NCI-H1436 (cell line): ENCODE measurements at places on chromosomes 7 and 10.
A peak's percentile ranks its signal among the peaks of the same experiment; 100 is the strongest.

DNA sequence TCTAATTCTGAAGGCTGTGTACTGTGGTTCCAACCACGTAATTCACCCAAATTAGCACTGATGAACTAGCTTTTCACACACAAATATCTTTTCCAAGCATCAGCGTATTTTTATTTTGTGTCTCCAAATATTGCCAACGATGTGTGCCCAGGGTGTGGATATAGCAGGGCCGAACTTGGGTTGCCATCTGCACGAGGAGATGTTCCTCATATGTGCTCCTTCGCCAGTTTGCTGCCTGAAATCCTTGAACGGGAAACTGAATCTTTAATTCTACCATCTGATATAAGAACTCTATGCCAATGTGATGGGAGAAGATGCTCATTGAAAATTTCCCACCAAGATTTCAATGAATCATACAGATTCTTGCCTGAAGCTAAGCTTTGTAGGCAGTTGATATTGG lies 121.5 kb upstream of the ZNF438 start:
- no peak for DNase-seq

GRCh38 chr7:34845666-34846361 lies 187.8 kb downstream of the NPSR1 start:
- no peak for DNase-seq

DNA sequence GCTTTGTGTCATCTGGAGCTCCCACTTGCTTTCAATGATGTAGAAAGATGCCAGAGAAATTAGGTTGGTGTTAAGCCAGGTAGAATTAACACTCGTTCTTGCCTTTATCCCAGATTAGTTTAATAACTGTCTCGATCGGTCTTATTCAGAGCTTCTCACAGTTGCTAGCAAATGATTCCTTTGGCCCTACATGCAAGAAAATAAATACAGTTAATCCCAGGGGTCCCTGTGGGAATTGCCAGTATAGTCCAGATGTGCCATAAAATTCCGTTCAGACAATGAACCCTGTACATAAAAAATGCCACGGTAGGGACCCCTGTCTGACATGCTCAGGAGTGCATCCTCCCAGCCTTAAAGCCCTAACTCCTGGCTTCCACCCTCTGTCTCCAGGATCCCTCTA lies 207.5 kb downstream of the ARHGAP12 start:
- no peak for DNase-seq

DNA sequence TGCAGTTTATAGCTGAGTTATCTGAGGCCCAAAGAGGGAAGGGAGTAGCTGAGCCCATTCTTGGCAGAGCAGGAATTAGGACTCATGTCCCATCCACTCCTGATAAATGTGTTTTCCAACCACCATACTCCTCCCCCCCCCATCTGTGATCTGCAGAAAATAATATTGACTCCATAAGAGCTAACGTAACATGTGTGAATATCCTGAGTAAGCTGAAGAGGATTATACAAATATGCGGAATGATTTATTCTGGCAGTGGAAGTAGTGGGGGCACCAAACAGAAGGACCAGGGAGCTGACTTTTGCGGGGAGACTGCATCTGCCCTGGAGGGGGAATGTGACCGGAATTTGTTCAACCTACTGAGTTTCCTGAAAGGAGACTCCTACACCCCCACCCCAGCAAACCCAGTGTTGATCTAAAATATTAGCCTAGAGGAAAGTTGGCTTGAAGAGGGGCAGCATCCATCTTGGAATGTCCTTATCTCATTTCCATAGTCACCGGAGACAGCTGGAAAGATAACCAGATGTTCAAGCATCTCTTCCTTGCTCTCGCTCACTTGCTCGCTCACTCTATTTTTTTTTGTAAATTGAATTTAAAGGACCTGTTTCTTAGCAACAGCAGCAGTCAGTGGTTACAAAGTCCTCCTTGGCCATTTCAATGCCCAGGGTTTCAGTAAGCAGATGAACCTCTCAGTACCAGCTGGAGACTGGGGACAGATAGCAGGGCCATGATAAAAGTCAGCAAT lies 114.7 kb downstream of the RPS24 start:
- DNase-seq: no peak

DNA sequence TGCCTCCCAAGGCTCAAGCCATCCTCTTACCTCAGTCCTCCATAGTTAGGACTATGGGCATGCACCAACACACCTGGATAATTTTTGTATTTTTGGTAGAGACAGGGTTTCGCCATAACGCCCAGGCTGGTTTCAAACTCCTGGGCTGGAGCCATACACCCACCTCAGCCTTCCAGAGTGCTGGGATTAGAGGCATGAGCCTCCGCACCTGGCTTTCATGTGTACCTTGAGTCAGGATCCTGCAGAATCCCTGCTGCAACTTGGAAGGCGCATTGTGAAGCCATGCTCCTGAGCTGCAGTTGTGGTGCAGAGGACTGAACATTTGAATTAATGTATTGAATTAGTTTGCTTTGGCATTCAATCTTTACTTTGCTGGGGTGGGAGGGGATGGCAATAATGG lies 29.4 kb upstream of the NMT2 start:
- no peak for DNase-seq

DNA sequence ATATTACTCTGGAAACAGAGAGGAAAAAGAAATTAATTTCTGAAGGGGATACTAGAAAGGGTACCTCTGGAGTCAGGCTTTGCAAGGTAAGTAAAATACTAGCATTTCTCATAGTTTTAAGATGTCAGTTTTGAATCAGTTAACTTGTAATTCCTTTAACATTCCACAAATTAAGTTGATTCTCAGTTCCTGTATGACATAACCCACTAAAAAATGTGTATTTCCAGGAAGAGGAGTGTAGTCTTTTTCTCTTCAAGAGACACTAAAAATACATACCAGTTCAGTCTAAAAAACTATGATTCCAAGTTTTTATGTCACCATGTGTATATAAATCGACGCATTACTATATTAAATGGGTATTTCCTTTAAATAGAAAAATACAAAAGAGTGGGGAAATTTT lies 113.2 kb downstream of the CDK6 start:
- no peak for DNase-seq

- DNase-seq: no peak
Observed at GRCh38 chr10:68989317-68989990, 851 bp downstream of the KIFBP start.

DNA sequence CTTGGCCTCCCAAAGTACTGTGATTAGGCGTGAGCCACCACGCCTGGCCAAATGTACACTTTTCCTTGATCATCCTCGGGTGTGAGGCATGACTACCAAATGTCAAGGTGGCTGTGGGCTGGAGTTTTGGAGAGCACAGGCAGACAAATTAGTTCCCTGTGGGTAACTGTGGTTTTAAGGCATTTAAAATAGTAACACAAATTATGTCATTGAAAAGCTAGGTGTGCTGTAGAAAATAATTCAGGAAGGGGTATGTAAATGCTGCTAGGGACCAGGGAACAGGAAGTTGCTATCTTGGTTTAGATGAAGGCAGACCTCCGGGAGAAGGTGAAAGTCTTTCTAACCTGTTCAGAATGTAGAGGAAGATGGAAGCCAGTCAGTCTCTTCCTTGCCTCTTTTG lies 9.9 kb downstream of the GLRX3 start:
- DNase-seq: no peak

DNA sequence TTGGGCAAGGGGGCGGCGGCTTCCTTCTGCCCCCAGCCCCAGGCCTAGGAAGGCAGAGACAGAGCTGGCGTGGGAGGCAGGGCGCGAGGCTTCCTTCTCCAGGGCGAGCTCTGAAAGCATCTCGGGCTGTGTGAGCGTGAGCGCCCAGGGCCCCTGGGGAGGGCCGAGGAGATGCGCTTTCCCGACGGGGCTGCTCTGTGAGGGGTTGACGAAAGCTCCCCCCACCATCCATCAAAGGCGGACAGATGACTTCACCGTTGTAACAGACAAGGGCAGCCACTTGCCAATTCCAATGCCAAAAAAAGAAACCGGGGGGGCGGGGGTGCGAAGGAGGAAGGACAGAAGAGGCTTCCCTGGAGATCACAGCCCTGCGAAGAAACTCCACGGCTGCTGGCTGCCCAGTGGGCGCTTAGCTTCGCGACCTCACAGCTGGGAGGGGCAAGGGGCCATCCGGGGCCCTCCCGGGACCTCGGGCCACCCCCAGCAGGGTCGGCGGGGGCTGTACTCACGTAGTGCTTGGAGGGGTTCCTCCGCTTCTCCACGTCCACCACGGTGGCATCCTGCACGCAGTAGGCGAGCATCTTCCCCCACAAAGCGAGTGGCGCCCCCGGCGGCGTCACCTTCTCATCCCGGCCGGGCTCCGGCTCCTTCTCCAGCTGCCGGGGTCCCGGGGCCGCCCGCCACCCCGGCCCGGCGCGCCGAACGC lies 537 bp downstream of the SH3PXD2A start:
- DNase-seq: no peak

- DNase-seq: no peak
Observed at GRCh38 chr10:30897048-30897447, 134.6 kb downstream of the ZNF438 start.

- no peak for DNase-seq
Observed at GRCh38 chr7:87512906-87513305, 37.4 kb upstream of the ABCB4 start.

- DNase-seq: peak; percentile 62
Observed at GRCh38 chr7:127189886-127190285, 62.9 kb downstream of the GRM8 start.

DNA sequence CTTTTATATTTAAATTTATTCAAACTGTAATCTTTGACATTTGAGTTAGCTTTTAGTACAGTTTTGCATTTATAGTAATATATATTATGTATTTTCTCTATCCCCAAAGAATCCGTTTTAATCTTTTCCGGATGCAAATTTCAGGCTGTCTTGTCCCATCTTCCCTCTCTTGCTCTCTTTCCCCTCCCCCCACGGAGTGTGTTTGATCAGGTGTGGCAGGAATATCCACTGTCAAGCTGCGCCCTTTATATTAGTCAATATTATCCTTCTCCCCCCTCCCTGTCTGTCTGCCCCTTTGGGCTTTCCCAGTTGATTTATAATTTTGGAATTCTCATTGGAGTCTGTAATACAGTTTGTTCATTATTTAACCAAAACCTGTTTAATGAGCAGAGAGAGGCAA lies 19.0 kb downstream of the GBF1 start:
- DNase-seq: no peak

DNA sequence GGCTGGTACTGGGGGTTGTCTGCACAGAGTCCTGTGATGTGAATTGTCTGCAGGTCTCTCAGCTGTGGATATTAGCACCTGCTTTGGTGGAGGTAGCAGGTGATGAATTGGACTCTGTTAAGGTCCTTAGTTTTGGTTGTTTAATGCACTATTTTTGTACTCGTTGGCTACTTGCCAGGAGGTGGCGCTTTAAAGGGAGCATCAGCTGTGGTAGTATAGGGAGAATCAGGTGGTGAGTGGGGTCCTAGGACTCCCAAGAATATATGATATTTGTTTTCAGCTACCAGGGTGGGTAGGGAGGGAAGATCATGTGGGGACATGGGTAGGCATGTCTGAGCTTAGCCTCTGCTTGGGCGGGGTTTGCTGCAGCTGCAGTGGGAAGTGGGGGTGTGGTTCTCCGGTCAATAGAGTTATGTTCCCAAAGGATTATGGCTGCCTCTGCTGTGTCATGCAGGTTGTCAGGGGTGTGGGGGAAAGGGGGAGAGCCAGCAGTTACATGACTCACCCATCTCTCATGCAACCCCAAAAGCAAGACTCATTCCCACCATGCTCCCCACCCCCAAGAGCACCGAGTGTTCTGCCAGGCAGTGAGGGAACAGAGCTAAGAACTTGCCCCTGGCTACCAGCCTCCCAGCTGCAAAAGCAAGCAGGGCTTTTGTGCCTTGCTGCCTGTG lies 53.7 kb upstream of the ZNF273 start:
- peak; percentile 25 for DNase-seq

GRCh38 chr10:28959850-28960501 lies 282.7 kb downstream of the BAMBI start:
- DNase-seq: no peak

- no peak for DNase-seq
Observed at GRCh38 chr10:71769279-71769823, 4.0 kb downstream of the VSIR start.

- no peak for DNase-seq
Observed at GRCh38 chr10:67250686-67251085, 324.9 kb downstream of the LRRTM3 start.

DNA sequence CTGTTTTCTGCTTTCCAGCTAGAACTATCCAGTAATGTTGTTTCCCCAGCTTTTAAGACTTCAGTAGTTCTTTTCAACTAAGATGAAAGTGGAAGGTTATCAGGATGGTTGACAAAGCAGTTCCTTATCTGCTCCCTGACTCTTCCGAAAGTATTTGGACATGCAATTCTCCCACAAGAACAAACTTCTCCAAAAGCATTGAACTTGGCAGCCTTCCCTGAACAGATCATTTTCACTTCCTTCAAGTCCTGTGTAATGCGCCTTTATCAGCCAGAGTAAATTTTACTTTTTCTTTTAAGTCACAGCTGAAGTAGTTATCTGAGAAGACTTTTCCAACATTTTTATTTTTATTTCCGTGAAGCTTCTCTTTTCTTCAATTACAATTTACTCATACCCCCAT lies 39.7 kb downstream of the CDC14C start:
- DNase-seq: no peak

DNA sequence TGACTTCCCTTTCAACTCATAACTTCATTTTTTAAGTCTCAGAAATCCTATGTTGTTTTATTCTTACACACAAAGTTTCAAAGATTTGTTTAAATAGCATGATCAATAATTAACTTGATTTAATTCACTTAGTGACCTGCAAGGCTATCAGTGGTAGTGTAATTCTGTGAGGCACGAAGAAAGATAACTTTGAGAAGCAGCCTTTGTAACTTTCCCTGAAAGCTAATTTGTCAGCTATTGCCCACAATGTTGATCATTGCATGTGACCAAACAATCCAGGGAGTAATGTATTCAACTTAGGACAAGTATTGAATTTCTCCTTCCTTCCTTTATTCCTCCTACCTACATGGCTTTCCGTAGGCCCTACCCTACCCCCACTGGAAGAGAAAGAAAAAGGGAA lies 111.0 kb downstream of the SEMA3D start:
- no peak for DNase-seq

GRCh38 chr7:30977896-30978564 lies 14.3 kb downstream of the GHRHR start:
- DNase-seq: no peak

DNA sequence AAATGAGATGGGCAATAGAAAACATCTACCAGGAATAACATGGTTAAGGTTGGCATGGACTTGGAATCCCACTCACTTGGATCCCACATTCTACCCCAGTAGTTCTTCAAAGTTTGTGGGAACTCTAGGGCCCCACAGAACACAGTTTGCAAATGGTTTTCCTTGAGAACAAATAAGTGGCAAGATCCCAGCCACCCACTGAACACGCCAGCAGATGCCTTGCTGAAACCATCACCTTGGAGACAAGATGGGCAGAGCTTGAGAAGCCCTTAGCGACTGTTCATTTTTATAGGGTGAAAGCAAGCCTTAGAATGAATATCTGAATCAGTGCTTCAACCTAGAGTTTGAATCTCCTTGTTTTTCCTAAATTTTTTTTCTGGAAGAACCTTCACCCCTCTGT lies 349.1 kb downstream of the RPS24 start:
- no peak for DNase-seq

- peak; percentile 91 for DNase-seq
Observed at GRCh38 chr7:4883372-4884144, at the start of gene RADIL. TSS of gene RADIL (minus strand) at chr7:4883716. CDS start at chr7:4878139, 5,577 bp downstream.

DNA sequence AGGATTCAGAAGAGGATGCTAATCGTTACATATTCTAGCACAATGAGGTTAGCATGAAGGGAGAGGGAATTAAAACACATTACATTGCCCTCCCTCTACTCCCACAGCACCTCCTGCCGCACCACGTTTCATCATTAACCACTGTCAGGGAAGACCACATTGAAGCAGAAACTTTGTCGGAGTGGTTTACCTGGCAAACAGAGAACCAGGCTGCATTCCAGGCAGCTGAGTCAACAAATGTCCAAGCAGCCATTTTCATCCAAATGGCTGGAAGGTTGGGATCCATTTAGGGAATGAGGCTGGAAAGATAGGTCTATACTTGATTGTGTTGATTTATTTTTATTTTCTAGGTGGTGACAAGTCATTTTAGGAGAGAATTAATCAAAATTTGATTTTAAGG lies 273.6 kb downstream of the DYNC1I1 start:
- no peak for DNase-seq
